ENCODE measurements at places on chromosomes 6 and 20. TPM values are rescaled to one million over a fixed set of nuclear protein-coding genes. Genes with fewer than 3 reads are reported as not detected.
A peak's percentile ranks its signal among the peaks of the same experiment; 100 is the strongest.

Gene GTSF1L
- total RNA-seq: not detected

Gene DSP
- total RNA-seq: 23.6 TPM

Gene ZNF334
- total RNA-seq: 1.4 TPM

- no peak for DNase-seq
- H3K27me3 ChIP-seq: no peaks in the 10 kb centered on the region
- H3K27ac ChIP-seq: no peak overlapping the region
- no peaks in the 10 kb centered on the region for H3K36me3 ChIP-seq
- H3K4me1 ChIP-seq: no peaks in the 10 kb centered on the region
- no peak overlapping the region for H3K4me3 ChIP-seq
These were observed 209.3 kb upstream of the SOX4 start for GRCh38 chr6:21384216-21384615.

DNA sequence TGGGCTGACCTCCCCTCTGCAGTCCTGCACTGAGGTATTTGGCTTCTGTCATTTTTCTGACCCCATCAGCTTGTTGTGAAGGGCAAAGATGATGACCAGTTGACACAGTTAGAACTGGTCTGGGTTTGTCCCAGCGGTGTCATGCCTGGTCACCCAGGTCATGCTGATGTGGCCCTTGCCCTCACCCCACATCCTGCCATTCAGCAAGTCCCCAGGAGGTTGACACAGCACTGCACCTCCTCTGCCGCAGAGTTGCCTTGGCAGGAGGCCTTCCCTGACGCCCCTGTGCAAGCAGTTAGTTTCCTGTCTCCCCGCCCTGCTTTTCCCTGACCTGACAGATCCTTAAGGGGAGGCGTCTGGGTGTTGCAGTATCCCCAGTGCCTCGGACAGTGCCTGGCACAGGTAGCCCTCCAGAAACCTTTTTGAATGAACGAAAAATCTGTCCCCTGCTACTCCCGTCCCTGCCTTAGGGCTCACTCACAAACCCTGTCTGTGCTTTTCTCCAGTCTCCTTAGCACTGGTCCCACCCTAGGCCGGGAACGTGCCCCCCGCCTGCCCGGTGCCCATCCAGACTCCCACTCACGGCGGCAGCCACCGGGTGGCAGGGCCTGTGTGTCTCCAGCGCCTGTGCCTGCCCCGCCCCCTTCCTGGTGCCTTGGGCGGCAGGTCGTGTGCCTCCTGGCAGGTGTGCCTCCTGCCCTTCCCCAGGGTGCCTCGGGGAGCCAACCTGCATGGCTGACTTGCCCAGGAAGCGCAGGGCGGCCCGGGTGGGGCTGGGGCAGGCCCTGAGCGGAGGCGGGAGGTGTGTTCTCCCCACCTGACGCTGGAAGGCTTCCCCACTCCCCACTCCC, 146.3 kb upstream of the RNF24 start:
- H3K27me3 ChIP-seq: no peaks in the 10 kb centered on the region
- H3K36me3 ChIP-seq: no peaks in the 10 kb centered on the region
- H3K4me3 ChIP-seq: no peak overlapping the region

Gene GJA10
- not detected for total RNA-seq

DNA sequence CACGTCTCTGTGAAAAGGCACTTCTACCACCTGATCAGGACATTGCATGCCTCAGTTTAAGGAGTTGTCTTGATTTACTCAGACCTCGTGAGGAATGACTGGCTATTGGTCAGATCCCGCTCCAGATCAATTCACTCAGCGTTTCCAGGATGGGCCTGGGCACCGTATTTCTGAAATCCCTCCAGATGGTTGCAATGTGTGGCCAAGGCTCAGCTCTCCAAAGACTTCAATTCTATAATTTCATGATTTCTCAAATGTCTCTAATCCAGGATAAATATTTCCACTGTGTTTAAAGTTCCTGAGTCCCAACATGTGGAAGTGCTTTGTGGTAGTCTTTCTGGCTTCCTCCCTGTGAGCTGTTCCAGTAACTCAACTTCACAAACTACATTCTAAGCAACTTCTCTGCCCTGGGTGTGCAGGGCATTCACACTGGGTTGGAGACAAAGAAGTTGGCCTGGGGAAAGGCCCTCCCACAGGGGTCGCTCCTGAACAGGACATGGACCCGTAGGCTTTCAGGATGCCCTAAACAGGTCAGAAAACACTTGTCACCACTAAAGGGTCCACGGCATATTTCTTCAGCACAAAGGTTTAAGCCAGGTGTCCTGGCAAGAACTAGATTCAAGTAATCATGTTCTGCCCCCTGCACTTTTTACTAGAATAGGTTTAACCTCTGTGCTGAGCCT, 212.1 kb downstream of the WDR27 start:
- peaks cover 4% of the 10 kb centered on the region for H3K4me1 ChIP-seq
- H3K36me3 ChIP-seq: no peaks in the 10 kb centered on the region
- no peak overlapping the region for H3K27ac ChIP-seq
- no peaks in the 10 kb centered on the region for H3K27me3 ChIP-seq

Gene XPO5
- 30.0 TPM for total RNA-seq

Gene LPA
- not detected for total RNA-seq

DNA sequence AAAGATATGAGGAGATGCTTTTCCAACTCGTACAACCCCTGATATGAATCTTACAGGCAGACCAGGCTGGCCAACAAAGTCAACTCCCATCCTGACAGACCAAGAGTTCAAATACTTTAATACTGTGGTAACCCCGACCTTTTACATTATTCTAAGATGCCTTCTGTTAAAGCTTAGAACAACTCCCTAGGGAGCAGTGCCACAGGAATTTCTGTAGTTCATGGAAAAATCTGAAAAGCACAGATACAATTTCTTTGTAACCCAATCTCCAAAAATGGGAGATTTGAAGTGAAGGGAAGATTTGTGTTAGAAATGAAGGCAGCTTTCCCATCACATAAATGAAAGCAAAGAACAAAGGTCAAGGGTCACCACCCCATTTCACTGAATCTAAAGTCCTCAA, 151.3 kb upstream of the BEND6 start:
- peaks cover 17% of the 10 kb centered on the region for H3K4me1 ChIP-seq
- DNase-seq: peak; percentile 30
- no peak overlapping the region for H3K27ac ChIP-seq
- no peak overlapping the region for H3K4me3 ChIP-seq
- peaks cover 2% of the 10 kb centered on the region for H3K36me3 ChIP-seq

DNA sequence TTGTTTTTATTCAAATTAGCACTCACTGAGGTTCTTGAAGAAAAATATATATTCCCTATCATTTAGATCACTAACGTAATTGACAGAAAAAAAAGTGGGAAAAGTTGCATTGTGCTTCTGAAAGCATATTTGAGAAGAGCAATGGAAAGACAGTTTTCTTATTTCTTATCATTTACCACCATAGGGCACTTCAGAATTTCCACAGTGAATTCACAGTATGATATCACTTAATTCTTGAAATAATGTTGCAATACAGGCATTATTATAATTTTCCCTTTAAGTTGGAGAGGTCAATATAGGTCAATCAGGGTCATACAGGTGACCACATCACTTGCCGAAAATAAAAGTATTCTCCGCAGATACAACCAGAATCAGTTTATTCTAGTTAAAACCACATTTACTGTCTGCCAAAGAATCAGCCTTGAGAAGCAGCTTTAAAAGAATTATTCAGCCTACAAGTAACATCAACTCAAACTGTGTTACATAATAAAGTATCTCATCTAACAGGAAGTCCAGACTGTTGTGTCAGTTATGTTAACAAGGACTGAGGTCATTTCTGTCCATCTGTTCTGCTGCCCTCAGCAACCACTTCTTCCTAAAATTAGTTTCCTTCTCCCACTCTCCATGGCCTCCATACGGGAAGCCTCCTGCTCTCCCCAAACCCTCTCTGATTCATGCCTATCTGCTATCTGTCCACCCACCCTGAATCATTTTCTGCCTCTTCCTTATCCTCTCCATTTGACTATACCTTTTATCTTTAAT, 121.2 kb downstream of the SIM1 start:
- H3K27me3 ChIP-seq: no peaks in the 10 kb centered on the region
- peaks cover 7% of the 10 kb centered on the region for H3K4me1 ChIP-seq
- DNase-seq: peak; percentile 73
- no peak overlapping the region for H3K4me3 ChIP-seq
- H3K27ac ChIP-seq: peak overlapping the region; percentile 29

Gene OPRL1
- total RNA-seq: 0.36 TPM

DNA sequence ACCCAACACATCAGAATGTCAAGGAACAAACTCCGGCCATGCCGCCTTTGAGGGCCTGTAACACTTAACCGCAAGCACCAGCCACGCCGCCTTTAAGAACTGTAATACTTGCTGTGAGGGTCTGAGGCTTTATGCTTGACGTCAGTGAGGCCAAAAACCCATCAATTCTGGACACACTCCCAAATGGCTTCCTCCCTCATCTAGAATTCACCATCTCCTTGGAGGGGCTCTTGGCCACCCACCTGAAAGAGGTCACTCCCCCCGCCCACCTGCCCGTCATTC, 10.4 kb upstream of the PXDC1 start:
- H3K36me3 ChIP-seq: no peaks in the 10 kb centered on the region
- H3K4me3 ChIP-seq: no peak overlapping the region
- H3K27me3 ChIP-seq: no peaks in the 10 kb centered on the region

DNA sequence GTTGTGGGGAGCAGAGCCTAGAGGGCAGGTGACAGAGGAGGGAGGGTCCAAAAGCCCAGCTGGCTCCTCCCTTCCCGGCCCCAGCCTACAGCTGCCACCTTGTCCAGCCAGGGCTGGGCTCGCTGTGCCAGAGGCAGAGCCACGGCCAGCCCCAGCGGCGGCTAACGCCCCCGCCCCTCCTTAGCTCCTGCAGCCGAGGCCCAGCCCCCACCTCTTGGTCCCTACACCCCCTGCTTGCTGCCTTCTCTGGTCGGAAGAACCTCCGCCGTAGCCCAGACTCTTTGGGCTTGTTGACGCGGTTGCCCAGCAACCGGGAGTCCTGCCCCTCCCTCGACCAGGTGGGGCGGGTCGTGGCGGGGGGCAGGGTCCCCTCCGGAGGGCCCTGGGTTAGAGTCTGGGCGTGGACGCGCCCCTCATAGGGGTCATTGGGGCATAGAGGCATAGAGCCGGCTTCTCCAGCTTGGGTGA, 521 bp upstream of the LKAAEAR1 start:
- peaks cover 6% of the 10 kb centered on the region for H3K4me1 ChIP-seq
- H3K36me3 ChIP-seq: no peaks in the 10 kb centered on the region
- H3K27me3 ChIP-seq: peaks cover 55% of the 10 kb centered on the region
- H3K4me3 ChIP-seq: no peak overlapping the region

Gene FERMT1
- 1.7 TPM for total RNA-seq

GRCh38 chr20:31709939-31710338, 12.7 kb downstream of the BCL2L1 start:
- peaks cover 26% of the 10 kb centered on the region for H3K36me3 ChIP-seq
- H3K27ac ChIP-seq: no peak overlapping the region
- H3K27me3 ChIP-seq: no peaks in the 10 kb centered on the region
- no peak overlapping the region for H3K4me3 ChIP-seq

GRCh38 chr20:62230696-62231095, 7.6 kb upstream of the OSBPL2 start:
- H3K27me3 ChIP-seq: peaks cover 46% of the 10 kb centered on the region
- H3K4me3 ChIP-seq: no peak overlapping the region
- no peaks in the 10 kb centered on the region for H3K4me1 ChIP-seq

Gene TRIM15
- total RNA-seq: not detected

DNA sequence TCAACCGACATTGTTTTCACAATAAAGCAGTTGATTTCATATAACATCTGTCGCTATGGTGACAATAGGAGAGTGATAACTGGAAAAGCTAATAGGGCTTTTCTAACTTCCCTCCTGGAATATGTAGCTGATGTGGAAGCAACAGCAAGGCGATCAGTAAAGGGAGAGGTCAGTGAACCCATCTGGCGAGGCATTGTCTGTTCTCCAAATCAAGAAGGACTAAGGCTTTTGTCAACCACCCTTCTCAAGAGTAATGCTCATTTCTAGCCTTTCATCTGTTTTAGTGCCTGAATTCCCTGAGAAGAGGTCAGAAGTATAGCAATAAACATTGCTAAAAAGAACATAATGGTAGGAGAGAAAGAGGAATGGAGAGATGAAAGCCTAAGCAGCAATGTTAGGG, 201.3 kb downstream of the AKAP7 start:
- no peaks in the 10 kb centered on the region for H3K36me3 ChIP-seq

Gene TCFL5
- 8.3 TPM for total RNA-seq

Gene ZSCAN23
- 5.3 TPM for total RNA-seq

GRCh38 chr6:162856885-162857284, 129.1 kb downstream of the PACRG start:
- no peaks in the 10 kb centered on the region for H3K27me3 ChIP-seq
- peak; percentile 60 for DNase-seq
- no peaks in the 10 kb centered on the region for H3K36me3 ChIP-seq
- H3K27ac ChIP-seq: no peak overlapping the region
- peak overlapping the region; percentile 22 for H3K4me3 ChIP-seq

DNA sequence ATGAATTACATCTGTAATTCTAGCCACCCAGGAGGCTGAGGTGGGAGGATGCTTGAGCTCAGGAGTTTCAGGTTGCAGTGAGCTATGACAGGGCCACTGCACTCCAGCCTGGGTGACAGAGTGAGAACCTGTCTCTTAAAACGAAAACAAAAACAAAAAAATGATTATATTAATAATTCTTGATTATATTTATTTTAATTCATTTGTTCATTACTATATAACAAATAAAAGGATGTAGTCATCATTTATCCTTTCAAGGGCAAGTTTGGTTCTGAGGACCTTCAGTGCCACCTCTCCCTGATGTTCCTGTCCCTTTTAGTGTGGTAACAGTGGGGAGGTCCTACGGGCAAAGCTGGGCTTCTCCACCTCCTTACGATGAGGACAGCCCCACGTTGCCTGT, 167.1 kb upstream of the SCGN start:
- DNase-seq: no peak
- no peaks in the 10 kb centered on the region for H3K4me1 ChIP-seq
- no peaks in the 10 kb centered on the region for H3K36me3 ChIP-seq

DNA sequence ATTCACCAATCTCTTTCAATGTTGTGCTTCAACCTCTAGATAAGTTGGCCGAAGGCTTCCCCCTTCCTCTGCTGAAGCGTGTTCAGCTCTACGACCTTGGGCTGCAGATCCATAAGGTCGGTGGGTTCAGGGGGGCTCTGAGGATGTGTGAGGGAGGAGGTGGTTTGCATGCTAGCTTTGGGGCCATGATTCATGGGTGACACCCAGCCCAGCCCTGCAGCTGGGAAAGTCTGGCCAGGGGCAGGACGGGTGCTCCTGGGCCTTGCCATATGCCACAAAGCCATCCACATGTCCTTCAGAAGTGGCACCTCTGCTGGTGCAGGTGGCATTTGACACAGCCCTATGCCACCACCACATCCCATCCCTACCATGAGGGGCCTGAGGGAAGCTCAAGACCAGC, 27.6 kb downstream of the LBP start:
- H3K4me1 ChIP-seq: no peaks in the 10 kb centered on the region
- peaks cover 47% of the 10 kb centered on the region for H3K27me3 ChIP-seq
- DNase-seq: no peak
- no peaks in the 10 kb centered on the region for H3K36me3 ChIP-seq
- H3K4me3 ChIP-seq: no peak overlapping the region
- H3K27ac ChIP-seq: no peak overlapping the region

DNA sequence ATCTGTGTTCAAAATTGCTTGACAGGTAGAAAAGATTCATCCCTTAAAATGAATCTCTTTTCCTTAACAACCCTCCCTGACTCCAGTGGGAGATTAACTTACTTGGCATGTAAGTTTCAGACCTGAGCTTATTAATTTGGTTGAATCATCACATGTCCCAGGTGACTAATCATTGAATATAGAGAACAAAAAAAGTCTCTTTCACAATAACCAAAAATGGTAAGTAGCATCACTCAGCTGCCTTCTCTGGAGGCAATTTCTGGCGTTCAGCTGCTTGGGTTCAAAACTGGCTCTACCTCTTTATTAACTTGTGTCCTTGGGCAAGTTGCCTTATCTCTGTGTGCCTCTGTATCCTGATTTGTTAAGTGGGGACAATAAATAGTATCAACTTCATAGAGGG, 2.9 kb downstream of the C6orf141 start:
- no peak overlapping the region for H3K27ac ChIP-seq
- no peaks in the 10 kb centered on the region for H3K4me1 ChIP-seq
- H3K36me3 ChIP-seq: no peaks in the 10 kb centered on the region
- no peak overlapping the region for H3K4me3 ChIP-seq
- DNase-seq: peak; percentile 1

Data from IMR-90 (cell line).